GM23338 (cell line): ENCODE measurements at places on chromosomes 2 and 18. TPM values are rescaled to one million over a fixed set of nuclear protein-coding genes. Genes with fewer than 3 reads are reported as not detected.

GRCh38 chr2:196155575-196155974 lies 15.8 kb downstream of the STK17B start:
- DNase-seq: no peak

- DNase-seq: no peak
Measured at GRCh38 chr18:58288921-58289797, 245.1 kb downstream of the NEDD4L start.

GRCh38 chr18:4074647-4075046 lies 380.5 kb downstream of the DLGAP1 start:
- no peak for DNase-seq

GRCh38 chr2:6887751-6888192 lies 10.2 kb downstream of the RSAD2 start:
- DNase-seq: no peak

Gene GPBAR1
- 1.6 TPM in 1 of 2 replicates, not detected in the other for total RNA-seq

Gene FKBP7
- 8.3 and 8.6 TPM in 2 replicates for total RNA-seq

GRCh38 chr2:152506843-152507242 lies 171.9 kb downstream of the FMNL2 start:
- no peak for DNase-seq

- DNase-seq: peak; percentile 55
Measured at GRCh38 chr18:8942021-8942908, 160.2 kb upstream of the NDUFV2 start.

Gene TUBB8B
- total RNA-seq: 1.0 and 3.6 TPM in 2 replicates

Gene C1QL2
- 0.69 and 1.2 TPM in 2 replicates for total RNA-seq
